EH (cell line): ENCODE measurements at places on chromosomes 11 and 22.
A peak's percentile ranks its signal among the peaks of the same experiment; 100 is the strongest.

- DNase-seq, result no peak
Observed at GRCh38 chr11:34339149-34340064, 18.4 kb downstream of the ABTB2 start.

- DNase-seq, result peak; percentile 67
Observed at GRCh38 chr22:36327922-36328551, 59.7 kb downstream of the MYH9 start.

GRCh38 chr11:113238721-113239120, 75.7 kb upstream of the TTC12 start:
- no peak for DNase-seq

- no peak for DNase-seq
Observed at GRCh38 chr11:38173676-38174075, 1575.6 kb upstream of the RAG2 start.

GRCh38 chr11:14253840-14254239, 105.1 kb downstream of the RRAS2 start:
- DNase-seq, result no peak
